ENCODE measurements at places on chromosomes 13 and 19.

GRCh38 chr19:40688309-40688708 lies 2.1 kb downstream of the NUMBL start:
- DNase-seq, result no peak

DNA sequence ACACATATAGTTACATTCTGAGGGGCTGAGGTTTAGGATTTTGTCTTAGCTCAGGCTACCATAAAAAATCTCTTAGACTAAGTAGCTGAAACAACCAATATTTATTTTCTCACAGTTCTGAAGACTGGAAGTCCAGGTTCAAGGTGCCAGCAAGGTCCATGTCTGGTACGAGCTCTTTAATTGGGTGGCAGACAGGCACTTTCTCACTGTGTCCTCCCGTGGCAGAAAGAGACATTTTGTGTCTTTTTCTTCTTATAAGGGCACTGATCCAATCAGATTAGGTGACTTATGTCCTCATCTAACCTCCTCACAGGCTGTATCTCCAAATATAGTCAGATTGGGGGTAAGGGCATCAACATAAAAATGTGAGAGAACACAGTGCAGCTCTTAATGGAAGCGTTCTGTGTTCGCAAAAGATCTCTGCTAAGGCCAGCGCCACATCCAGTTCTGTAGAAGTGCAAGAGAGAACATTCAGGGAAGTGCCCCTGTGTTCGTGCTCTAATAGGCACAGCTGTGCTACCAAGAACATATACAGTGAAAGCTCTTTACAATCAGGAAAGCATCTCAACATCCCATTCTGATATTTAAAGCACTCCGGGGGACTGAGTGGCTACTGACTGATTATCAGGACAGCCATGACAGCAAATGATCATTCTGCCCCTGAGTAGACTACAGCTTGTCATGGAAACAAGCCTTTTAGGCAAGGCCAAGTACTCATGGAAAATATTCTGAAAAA lies 819.2 kb downstream of the LIG4 start:
- DNase-seq, result no peak

DNA sequence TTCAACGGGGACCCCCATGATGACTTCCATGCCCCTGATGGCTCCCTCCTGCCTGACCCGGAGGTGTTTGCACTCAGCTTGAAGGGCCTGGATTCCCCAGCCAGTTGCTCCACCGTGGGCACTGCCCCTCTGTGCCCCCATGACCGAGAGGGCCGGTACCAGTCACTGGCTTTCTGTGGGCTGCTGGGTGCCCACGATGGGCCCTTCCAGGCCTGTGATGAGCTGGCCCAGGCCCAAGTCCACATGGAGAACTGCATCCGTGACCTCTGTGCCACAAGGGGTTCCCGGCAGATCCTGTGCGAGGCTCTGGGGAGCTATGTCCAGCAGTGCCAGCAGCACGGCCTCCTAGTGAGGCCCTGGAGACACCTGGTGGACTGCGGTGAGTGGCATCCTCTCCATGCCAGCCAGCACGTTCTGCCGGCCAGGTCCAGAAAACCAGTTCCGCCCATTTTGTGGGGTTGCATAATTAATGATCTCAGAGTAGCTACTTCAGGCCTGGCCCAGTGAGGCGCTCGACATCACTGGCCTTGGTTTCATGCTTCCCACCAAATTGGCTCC lies 34.9 kb upstream of the FXYD3 start:
- DNase-seq, result no peak

GRCh38 chr13:42498521-42498920 lies 75.4 kb upstream of the TNFSF11 start:
- no peak for DNase-seq

DNA sequence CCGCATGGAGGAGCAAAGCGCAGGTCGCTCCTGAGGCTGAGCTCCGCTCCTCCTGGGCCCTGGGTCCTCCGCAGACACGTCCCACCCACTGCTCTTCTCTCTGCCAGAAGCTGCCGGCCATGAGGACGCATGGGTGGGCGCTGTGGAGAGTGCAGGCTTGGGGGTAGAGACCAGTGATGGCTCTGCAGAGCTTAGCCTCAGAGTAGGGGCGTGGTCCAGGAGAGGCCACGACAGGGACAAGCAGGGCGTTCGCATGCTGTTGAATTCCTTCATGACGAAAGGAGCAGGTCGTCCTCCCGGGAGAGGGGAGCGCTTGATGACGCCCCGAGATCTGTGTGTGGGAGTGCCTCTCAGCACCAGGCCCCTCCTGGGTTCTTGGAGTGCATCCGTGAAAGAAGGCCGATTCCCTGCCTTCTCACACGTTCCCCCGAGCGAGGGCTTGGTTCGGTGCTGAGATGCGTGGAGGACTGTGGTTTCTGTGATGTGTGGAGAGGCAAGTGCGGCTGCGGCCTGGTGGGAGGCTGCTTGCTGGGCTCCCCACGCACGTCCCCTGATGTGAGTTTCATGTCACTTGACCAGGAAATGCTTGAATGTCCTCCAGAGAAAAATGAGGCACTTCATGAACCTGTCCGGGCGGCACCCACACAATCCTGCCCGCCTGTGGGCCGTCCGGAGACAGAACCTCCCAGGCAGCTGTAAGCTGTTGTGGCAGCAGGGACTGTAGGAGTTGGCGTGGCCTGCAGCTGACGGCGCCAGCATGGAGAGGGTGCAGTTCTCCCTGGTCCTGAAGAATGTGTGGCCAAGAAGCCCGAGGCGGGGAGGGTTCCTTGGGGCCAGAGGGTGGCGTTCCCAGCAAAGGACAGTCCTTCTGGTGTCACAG lies 4.5 kb downstream of the SF3A2 start:
- DNase-seq, result no peak

- DNase-seq, result peak; percentile 77
Measured at GRCh38 chr19:49106648-49107135, 7.5 kb upstream of the LIN7B start.

DNA sequence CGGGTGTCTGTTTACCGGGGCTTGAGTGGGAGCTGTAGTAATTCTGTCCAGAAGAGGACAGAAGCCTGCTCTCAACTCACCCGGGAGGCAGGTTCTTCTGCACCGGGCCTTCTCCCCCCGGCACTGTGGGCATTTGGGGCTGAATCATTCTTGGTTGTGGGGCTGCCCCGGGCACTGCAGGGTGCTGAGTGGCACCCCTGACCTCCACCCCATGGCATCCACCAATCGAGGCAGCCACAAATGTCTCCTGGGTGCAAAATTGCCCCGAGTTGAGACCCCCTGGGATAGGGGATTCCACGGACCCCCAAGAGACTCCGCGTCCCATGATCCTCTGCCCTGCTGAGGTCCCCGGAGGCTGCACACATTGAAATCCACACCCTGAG lies 68.8 kb downstream of the GNG7 start:
- DNase-seq, result no peak

Data from hematopoietic multipotent progenitor cell treated with erythropoietin and hydrocortisone succinate and interleukin-3 and kit ligand, for 4 days (in vitro differentiated cells).